EL (cell line): ENCODE measurements at places on chromosomes 3 and 15.
A peak's percentile ranks its signal among the peaks of the same experiment; 100 is the strongest.

GRCh38 chr15:83571820-83572707 is 81.9 kb upstream of the ADAMTSL3 start:
- peak; percentile 21 for DNase-seq

DNA sequence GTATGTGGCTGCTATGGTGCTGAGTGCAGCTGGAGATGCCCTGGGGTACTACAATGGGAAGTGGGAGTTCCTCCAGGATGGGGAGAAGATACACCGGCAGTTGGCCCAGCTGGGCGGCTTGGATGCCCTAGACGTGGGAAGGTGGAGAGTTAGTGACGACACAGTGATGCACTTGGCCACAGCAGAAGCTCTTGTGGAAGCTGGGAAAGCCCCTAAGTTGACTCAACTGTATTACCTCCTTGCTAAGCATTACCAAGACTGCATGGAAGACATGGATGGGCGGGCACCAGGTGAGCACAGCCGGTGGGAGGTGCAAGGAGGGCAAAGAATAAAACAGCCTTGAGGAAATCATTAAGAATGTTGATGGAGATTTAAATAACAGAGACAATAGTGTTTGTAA is 2.9 kb downstream of the ADPRH start:
- DNase-seq: no peak

- peak; percentile 72 for DNase-seq
Measured at GRCh38 chr15:101250341-101250831, 1.5 kb downstream of the CHSY1 start.

DNA sequence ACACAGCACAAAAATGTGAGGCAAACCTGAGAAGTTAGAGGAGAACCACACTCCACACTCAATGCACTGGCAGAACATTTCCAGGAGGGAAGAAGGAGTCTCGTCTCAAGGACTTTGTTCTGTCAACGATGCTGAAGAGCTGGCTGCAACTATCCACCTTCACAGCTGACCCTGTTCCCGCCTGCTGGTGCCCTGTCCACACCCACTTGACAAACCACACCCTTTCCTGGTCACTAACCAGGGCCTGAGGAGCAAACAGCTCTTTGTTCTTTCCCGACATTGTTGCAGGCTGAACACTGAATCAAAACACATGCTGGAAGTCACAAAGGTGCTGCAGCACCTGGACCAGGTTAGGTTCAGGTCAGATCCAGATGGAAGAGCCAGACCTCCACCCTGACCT is 92.6 kb upstream of the ARRDC4 start:
- no peak for DNase-seq

GRCh38 chr3:87797872-87798566 is 260.8 kb downstream of the CGGBP1 start:
- no peak for DNase-seq

DNA sequence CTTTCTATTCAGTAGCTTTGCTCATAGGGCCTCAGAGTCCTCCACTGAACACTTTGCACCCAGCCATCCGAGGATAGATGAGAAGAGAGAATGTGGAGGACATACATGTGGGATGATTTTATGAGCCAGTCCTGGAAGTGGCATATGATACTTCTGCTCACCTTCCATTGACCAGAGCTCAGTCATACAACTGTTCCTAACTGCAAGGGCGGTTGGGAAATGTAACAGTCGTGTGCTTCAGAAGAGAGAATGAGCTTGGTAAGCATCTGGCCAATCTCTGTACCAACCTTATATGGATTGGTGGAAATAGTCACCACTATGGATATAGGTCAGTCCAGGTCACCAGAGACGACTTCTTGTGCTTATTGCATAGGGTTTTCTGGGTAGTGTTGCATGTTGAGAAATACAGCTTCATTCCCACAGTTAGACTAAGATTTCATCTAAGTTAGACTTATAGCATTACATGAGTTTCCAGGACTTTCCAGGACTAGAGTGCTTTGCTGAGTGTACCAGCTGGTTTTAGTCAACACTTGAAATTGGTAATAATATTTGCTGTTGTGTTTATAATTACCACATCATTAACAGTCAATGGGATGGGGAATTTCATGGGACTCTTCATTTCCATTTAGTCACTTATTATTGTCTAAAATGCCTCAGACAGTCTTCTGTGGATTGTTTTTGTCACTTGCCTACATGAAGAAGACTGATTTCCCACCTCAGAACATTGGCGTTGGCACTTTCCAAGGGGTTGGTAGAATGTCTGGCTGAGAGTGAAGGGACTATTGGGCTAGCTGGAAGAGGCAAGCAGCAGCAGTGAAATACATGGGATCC is 214.5 kb upstream of the ROPN1 start:
- no peak for DNase-seq
